ENCODE measurements at places on chromosomes 16 and 17.

- DNase-seq, result no peak
Observed at GRCh38 chr16:66923866-66924265, 1.5 kb downstream of the RRAD start.

- no peak for DNase-seq
Observed at GRCh38 chr17:63609816-63610573, 9.3 kb downstream of the TACO1 start.

DNA sequence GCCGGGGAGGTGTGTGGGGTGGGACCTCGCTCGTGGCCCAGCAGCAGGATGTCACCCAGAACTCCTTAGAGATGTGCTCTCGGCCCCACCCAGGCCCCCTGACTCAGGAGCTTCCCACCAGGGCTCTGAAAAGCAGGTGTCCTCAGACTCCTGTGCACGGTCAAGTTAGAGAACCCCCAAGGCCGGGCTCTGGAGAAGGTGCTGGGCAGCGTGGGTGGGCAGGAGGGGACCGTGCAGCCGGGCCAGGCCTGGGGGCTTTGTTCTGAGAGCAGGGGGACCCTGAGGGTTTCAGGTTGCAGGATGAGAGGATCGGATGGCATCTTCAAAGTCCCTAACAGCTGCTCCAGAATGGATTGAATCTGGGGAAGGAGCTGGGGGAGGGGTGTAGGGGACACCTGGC, 164.4 kb upstream of the CIBAR2 start:
- no peak for DNase-seq

GRCh38 chr16:49348408-49349176, 25.0 kb upstream of the C16orf78 start:
- DNase-seq, result no peak

DNA sequence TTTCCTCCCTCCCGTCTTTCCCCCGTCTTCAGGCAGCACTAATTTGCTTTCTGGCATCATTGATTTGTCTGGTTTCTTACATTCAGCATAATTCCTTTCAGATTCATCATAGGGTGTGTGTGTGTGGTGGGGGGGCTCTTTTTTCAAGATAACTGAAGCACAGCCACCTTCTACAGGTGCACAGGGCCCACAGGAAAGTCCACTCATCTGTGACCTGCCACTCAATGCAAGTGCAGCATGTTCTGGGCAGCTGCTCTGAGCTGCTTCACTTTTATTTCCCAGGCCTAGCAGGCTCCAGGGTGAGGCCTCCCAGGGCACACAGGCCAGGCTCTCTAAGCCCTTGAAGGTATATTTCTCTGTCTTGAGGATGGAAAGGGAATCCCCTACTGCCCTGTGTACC, 35.2 kb upstream of the MYH10 start:
- DNase-seq, result no peak

DNA sequence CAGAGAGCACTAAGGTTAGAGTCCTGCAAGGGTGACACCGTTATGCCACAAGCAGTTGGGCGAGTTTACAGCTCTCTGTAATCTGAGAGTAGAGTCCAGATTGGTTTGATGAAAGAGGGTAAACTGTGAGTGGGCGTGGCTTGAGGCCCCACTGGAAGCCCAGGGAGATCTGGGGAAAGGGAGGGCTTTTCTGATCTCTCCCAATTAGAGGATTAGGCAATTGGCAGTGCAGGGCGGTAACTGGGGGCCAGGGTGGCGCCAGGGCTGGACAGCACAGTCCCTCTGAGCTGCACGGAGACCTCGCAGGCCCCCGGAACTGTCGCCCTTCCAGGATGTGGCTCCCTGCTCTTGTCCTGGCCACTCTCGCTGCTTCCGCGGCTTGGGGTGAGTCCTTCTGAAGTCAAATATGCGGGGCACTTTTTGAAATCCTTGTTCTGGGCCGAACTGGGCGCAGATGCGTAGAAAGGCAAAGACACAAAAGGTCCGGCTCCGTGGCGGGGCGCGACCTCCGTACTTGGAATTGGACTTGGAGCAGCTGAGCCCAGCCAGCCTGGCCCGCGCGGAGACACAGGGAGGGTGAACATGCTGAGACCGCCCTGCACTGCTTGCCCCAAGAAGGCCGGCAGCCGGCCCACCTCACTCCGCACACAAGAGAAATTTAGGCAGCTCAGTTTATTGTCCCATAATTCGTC, 72.4 kb downstream of the CES1 start:
- DNase-seq, result no peak

DNA sequence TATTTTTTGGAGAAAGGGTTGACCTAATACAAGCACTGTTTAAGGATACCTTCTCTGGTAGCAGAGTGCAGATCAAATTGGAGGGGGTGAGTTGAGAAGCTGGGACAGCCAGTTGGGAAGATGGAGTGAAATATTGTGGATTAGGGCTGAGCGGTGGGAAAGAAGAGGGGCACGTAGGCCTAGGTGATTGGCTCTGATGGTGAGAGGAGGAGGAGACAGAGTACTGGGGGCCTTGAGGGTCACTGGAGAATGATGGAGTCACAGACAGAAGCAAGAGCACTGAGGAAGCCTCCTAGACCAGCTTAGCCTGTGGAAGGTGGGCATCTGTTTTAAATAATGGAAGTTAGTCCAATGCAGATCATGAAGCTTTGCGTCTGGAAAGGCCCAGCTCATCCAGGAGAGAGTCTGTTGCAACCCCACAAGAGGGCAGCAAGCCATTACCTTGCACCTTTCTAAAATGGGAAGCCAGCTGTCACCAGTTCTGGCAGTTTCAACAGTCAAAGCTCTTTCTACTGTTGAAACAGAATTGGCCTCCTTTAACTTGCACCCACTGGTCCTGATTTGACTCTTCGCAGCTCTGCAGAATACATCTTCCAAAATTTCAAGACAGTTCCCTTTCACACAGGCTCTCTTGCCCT, 11.8 kb downstream of the SLC9A5 start:
- no peak for DNase-seq

- DNase-seq, result no peak
Observed at GRCh38 chr17:40632216-40632615, 15.4 kb downstream of the SMARCE1 start.

- no peak for DNase-seq
Observed at GRCh38 chr17:43810226-43810715, 22.7 kb downstream of the MPP3 start.

- no peak for DNase-seq
Observed at GRCh38 chr17:50155115-50155819, 4.8 kb upstream of the PPP1R9B start.

DNA sequence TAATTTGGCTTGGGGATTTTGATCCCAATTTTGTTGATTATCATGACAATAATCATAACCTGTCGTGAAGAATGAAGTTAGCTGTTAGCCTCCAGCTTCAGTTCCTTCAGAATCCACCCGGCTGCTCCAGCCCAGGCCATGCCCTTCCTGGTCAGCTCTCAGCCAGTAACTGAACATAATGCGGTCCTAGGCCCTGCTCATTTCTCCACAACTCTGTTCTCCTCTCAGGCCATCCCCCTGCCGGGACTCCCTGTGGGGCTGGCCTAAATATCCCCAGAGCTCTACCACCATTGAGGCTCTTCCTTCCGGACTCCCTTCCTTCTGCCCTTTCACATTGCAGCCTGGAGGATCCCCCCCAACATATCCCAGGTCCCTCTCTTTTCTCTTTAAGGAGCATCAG, 833.4 kb upstream of the GOT2 start:
- DNase-seq, result no peak

- no peak for DNase-seq
Observed at GRCh38 chr17:49603720-49604119, 28.0 kb downstream of the NXPH3 start.

DNA sequence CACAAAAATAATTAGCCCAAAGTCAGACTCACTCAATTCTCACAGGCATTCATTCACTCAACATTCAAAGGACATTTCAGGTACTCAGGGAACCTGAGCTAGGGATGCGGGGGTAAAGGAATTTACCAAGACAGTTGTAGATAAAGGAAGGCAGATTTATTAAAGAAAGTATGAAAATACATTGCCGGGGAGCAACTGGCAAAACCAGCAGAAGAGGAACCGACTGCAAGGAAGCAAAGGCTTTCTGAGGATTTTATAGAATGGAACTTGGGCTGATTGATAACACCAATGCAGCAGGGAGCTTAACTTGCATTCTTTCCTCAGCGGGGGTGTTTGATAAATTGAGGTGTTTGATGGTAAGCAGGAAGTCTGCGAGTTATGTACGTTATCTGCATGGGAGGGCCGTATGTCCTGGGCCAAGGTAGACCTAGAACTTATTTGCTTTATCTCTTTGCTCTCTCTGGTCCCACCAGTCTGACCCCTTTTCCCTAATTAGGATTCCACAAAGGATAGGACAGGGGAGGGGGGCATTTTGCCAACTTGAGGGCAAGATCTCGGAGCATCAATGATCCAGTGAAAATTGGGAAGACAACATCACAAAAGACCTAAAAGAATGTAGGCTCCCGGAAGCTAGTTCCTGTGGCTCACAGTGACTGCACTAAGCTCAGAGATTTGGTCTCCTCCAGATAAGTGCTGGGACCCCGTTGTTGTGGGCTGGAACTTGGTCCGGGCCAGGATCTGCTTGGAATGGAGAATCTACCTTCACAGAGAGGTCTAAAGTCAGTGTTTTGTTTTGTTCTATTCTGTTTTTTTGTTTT, 5.8 kb upstream of the MT3 start:
- no peak for DNase-seq

- DNase-seq, result no peak
Observed at GRCh38 chr17:47287639-47288038, 34.0 kb downstream of the ITGB3 start.

GRCh38 chr17:65453204-65453931, 108.1 kb downstream of the AXIN2 start:
- no peak for DNase-seq

- no peak for DNase-seq
Observed at GRCh38 chr17:20217677-20218076, 208.5 kb downstream of the SPECC1 start.

DNA sequence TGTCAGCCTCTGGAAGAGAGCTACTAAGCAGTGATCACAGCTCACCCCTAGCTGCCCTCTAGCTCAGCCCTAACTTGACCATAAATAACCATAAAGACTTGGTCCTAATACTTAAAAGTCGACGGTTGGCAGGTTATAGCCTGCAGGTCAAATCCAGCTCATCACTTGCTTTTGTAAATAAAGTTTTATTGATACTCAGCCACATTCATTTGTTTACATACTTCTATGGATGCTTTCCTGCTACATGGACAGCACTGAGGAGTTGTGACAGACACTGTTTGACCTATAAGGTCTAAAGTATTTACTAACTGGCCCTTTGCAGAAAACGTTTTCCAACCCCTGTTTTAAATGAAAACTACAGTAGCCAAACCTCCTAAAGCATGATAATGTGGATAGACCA, 151.6 kb upstream of the ASIC2 start:
- DNase-seq, result no peak

GRCh38 chr17:79706931-79707850, 23.6 kb upstream of the ENPP7 start:
- no peak for DNase-seq

DNA sequence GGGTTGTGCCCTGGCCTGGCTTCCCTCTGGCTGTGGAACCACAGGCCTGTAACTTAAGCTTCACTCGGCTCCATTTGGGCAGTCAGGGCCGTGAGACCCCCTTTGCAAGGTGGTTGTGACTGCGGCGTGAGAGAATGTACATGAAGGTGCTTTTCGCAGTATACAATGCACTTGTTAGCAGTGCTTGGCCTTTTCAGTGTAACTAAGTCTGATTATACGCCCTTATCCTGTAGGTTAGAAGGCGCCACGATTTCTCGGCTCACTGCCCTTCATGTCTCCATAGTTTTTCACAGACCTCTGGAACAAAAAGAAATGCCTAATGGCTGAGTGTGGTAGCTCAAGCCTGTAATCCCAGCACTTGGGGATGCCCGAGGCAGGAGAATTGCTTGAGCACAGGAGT, 13.3 kb downstream of the SAP30BP start:
- no peak for DNase-seq

GRCh38 chr17:80696456-80696855, 151.8 kb downstream of the RPTOR start:
- DNase-seq, result no peak

GRCh38 chr17:80950466-80951120, 41.0 kb upstream of the CHMP6 start:
- DNase-seq, result no peak

GRCh38 chr17:55735731-55736405, 13.2 kb upstream of the TMEM100 start:
- no peak for DNase-seq

DNA sequence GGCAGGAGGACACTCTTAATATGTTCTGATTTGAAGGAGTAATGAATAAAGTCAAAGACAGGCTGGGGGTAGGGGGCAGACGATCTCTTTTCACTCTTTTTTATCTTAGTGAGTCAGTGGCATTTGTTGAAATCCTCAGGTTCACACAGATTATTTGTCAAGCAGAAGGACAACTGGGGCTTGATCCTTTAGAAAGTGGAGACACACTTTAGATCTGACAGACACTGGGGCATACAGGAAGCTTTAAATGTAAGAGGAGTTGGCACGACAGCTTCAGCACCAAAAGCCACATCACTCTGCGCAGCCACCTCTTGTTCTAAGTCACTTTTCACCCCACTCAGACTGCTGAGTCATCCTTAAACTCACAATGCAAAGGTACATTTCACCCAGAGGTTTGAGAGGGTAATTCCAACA, 121.5 kb downstream of the STXBP4 start:
- DNase-seq, result no peak

DNA sequence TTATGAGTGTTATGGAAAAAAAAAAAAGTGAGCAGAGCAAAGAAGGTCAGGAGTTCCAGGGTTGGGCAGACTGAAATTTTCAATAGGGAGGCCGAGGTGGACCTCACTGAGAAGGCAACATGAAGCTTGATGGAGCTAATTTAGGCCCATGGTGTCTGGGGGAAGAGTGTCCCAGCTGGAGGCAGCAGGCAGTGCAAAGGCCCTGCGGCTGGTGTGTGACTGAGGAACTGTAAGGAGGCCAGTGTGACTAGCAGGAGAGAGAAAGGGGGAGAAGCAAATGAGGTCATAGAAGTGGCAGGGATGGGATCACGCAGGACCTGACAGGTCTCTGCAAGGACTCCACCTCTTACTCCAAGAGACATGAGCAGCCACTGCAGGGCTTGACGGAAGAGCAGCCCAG, 10.2 kb downstream of the ARHGEF15 start:
- DNase-seq, result no peak

DNA sequence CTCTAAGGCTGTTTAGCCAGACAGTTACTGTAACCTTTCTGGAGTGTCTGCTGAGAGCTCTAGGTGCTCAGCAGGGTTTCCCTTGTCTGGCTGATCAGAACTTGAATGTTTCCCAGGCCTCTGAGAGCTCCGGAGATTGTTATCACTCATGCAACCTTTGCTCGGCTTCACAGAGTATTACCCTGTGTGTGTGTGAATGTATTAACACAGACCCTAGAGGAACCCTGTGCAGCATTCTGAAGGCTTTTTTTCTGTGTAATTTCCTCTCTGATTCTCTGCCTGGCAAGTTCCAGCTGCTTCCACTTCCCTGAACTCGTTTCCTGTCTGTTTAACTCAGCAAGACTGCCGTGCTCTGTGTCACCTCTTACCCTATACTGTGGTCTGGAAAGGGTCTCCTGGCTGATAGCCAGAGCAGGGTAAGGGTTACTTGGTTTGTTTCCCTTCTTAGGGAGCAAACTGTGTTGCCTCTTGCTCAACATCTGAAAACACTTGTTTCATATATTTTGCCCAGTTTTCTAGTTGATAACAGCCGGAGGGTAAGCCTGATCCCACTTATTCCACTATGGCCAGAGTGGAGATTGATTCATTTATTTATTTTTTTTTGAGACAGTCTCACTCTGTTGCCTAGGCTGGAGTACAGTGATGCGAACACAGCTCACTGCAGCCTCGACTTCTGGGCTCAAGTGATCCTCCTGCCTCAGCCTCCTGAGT, 21.7 kb downstream of the PRMT7 start:
- DNase-seq, result peak; percentile 18

- no peak for DNase-seq
Observed at GRCh38 chr16:8955828-8956227, 7.9 kb downstream of the USP7 start.

GRCh38 chr17:42655528-42655927, 3.6 kb upstream of the TUBG2 start:
- DNase-seq, result no peak
